ENCODE measurements at places on chromosomes 2 and 18. TPM values are rescaled to one million over a fixed set of nuclear protein-coding genes. Genes with fewer than 3 reads are reported as not detected.

- no peak for DNase-seq
Measured at GRCh38 chr2:41719756-41720155, 328.1 kb upstream of the PKDCC start.

DNA sequence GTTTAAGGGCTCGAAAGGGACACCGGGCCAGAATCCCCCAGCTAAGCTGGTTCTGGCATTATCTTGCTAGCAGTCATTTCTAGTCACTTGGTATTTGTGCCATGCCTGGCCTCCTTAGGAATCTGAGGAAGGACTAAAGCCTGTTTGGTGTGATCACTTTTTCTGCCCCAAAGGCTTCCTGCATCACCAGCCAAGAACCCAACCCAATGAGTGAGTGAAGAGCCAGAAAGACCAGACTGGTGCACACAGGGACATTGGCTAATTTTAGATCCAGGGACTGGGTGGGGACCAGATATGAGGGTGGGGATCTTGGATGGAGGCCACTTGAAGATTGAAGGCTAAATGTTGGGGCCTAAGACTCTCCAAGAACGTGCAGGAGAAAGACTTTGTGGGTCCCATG, 411.9 kb upstream of the TNP1 start:
- no peak for DNase-seq

GRCh38 chr2:73986085-73986681, 1.5 kb downstream of the TET3 start:
- no peak for DNase-seq

- DNase-seq: no peak
Measured at GRCh38 chr2:33184041-33184440, 237.3 kb downstream of the LTBP1 start.

- no peak for DNase-seq
Measured at GRCh38 chr2:207970147-207970825, 55.0 kb downstream of the PLEKHM3 start.

- DNase-seq: no peak
Measured at GRCh38 chr18:10336749-10337350, 117.6 kb upstream of the APCDD1 start.

The SP140 gene
- 0.24 TPM for polyA plus RNA-seq

The ALPI gene
- 0.06 TPM for polyA plus RNA-seq

The TEX44 gene
- not detected for polyA plus RNA-seq
